ENCODE measurements at places on chromosomes 1 and 21. TPM values are rescaled to one million over a fixed set of nuclear protein-coding genes. Genes with fewer than 3 reads are reported as not detected.

GRCh38 chr1:215557992-215558626 is 9.0 kb upstream of the KCTD3 start:
- DNase-seq = no peak

DNA sequence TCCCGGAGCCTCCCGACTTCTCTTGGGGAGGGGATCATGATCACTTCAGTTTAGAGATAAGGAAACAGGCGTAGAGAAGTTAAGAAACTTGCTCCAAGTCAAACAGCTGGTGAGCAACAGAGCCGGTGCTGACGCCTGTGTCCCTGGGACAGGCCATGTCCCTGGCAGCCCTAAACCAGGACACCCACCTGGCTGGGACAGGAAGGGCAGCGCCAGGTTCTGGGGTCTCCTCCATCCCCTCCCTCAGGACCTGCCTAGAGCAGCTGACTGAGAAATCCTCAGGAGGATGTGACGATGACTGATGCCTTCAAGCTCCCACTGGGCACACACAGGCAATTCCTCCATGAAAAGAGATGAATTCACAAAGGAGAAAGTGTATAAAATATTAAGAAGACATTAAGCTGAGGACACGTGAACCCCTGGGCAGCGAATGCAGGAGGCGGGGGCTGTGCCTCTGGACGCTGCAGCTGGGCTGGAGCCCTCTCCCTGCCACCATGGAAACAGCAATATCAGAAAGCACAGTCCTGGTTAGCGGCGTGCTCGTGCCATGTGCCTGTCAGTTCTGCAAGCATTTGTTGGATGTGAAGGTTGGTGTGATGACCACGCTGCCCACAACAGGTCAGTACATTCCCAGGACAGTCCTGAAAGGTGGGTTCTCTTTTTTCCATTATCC is 40.1 kb upstream of the C1orf174 start:
- no peak for DNase-seq

- DNase-seq = no peak
Observed at GRCh38 chr1:32234792-32235191, 12.2 kb upstream of the FAM167B start.

DNA sequence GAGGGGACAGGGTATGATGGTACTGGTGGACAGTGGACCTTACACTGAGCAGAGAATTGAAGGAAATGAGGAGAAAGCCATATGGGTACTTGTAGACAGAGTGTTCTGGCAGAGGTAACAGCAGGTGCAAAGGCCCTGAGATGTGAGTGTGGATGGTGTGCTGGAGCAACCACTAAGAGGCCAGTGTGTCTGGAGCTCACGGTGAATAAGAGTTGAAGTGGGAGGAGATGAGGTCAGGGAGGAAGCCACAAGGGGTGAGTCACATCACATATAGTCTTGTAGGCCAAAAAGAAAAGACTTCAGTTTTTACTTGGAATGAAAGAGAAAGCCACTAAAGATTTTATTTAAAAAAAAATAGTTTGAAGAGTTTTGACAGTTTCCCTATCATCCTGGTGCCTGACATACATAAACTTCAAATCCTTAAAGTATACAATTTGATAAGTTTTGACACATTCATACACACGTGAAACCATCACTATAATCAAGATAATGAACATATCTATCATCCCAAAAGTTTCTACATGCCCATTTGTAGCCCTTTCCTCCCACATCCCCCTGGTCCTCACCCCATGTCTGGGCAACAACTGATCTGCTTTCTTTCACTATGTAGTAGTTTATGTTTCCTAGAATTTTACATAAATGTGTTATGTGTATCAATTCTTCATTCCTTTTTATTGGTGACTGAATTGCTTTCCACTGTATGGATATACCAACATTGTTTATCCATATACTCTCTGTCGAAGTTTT is 148.4 kb downstream of the GPATCH2 start:
- peak; percentile 67 for DNase-seq

The CBR3 gene
- total RNA-seq = 23.2 TPM
